Activated T-helper 1 cell treated with Interleukin-2 at 50 U/mL for 16 hours (primary cell): ENCODE measurements at places on chromosomes 7 and 10.

DNA sequence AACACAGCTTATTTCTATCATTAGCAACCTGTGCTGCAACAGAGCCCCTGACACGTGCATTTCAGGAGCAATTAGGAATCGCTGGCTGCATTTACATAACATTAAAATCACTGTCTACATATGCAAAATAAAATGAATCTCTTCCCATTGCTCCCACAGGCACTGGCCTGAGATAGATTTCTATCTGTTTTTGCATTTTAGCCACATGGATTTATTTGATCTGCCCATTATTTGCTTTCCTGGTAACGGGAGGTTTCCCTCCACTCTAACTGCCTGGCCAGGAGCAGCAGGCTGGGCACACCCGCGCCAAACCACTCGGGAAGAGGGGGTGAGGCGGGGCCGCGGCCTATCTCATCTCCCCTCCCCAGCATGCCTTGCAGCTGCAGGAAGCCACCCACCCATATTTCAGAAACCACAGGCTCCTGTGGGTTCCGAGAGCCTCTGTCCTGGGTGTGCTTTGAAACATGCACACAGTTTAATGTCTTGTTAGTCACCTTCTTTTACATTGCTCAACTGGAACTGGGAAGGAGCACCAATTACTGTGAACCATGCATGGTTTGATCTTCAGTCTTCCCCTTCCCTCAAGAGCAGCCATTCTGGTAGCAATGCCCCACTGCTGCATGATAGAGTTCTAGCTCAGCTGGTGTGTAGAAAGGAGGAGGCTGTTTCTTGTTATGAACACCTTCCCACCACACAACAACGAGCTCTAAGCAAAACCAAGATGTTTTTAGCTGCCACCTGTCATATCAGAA lies 37.7 kb upstream of the IKZF1 start:
- DNase-seq, result peak; percentile 73

- DNase-seq, result no peak
Observed at GRCh38 chr7:122919643-122920181, 33.5 kb upstream of the CADPS2 start.

GRCh38 chr7:113414401-113415035 lies 296.2 kb upstream of the SMIM30 start:
- DNase-seq, result no peak

DNA sequence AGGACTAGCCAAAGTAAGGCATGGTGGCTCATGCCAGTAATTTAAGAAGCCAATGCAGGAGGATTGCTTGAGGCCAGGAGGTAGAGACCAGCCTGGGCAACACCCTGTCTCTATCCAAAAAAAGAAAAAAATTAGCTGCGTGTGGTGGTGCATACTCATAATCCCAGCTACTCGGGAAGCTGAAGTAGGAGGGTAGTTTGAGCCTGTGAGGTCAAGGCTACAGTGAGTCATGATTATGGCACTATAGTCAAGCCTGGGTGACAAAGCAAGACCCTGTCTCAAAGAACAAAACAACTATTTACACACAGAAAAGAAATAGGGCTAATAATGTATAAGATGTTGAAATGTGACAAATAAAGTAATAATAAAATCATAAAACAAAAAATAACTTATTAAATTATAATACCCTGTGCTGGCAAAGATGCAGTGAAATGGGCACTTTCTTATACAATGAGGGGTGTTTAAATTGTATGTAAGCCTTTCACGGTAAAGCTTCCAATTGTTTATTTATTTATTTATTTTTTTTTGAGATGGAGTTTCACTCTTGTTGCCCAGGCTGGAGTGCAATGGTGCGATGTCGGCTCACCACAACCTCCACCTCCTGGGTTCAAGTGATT lies 175.2 kb downstream of the TPST1 start:
- DNase-seq, result no peak

GRCh38 chr7:11830582-11831155 lies 1.3 kb downstream of the THSD7A start:
- no peak for DNase-seq

GRCh38 chr10:30722956-30723620 lies 93.5 kb upstream of the LYZL2 start:
- no peak for DNase-seq

- DNase-seq, result no peak
Observed at GRCh38 chr10:4151466-4151865, 366.5 kb upstream of the KLF6 start.

DNA sequence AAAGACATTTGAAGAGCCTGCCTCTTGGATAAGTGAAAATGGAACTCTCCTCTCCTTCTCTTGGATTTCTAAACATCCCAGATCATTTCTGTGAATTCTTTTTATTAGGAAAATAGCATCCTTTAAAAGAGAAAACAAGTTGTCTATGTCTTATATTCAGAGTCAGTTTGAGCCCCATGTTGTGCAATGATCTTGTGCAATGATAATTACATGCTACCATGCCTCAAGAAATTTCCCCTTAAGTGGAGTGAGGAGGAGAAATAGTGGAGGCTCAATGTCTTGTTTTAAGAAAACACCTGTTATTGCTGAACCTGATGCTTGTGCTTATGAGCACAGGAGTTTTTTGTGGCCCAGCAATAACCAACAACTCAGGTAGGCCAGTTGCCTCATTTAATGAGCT lies 103.6 kb downstream of the NPSR1 start:
- DNase-seq, result no peak

DNA sequence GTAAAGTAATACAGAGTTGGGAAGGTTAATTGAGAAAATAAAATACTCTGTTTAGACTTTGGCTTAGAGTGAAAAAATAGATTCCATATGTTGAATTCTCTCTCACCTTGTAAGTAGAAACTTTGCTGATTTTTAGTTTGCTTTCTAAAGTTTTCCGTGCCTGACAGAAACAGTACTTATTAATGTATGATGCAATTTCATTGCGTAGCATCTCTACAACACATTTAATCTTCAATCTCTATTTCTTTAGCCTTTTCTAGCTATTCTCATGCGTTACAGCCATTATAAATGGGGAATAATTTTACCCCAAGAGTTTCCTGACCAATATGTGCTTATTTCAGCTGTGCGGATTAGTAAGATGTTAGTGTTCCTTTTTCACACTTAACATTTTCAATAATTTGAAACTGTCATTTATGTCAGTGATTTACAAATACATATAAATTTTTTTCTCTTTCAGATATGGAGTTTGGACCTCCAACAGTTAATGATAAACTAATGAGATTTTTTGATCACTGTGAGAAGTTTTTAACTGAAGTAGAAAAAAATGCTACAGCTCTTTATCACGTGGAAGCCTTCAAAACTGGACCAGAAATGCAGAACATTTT lies 3.3 kb downstream of the MINPP1 start:
- no peak for DNase-seq

GRCh38 chr7:24075426-24075810 lies 208.6 kb upstream of the NPY start:
- DNase-seq, result no peak

DNA sequence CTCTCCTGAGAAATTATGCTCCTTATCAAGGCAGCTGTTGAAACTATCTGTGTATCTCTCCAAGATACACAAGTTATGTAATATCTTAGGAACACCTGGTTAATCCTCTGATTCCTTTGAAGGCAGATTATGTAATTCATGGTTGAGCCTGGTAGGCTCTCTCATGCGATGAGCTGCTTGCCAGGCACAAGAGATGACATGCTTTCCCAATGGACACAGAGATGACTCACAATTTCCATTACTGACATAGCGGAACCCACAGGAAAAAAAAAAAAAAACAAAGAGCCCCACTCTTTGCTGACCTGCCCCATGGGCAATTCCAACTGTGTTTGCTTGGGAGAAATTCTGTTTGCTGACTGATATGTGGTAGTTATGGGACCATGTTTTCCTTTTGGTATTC lies 736.4 kb upstream of the PHF14 start:
- no peak for DNase-seq

DNA sequence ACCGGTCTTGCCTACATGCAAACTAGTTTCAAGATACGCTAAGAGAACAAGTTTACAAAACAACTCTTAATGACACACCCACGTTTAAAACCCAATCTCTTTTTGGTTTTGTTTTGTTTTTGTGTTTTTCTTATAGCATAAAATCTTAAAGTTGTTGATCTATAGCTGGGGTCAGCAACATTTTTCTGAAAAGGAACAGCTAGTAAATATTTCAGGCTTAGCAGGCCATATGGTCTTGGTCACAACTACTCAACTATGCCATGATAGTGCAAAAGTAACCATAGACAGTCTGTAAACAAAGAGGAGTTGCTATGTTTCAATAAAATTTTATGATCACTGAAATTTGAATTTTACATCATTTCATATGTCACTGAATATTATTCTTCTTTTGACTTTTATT lies 327.4 kb downstream of the AGMO start:
- no peak for DNase-seq

DNA sequence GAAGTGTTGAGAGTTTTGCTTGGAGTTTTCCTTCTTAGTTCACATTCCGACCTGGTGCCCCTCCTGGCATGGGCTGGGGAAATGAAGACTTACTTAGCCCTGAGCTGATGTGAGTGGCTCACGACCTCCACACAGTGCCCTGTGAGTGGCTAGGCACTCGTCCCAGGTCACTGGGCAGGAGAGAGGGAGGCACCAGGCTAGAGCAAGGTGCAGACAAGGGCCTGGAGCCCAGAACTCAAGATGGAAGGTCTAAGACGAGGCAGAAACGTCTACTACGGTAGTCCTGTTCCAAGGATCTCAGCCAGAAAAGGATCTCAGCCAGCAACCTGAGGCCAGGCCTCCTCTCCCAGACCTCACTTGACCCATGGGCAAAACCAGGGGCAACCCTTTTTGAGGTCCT lies 22.4 kb downstream of the ANXA11 start:
- no peak for DNase-seq

- DNase-seq, result no peak
Observed at GRCh38 chr10:64535131-64535867, 1014.1 kb downstream of the REEP3 start.

- DNase-seq, result no peak
Observed at GRCh38 chr10:10774416-10774815, 243.3 kb upstream of the CELF2 start.

- DNase-seq, result no peak
Observed at GRCh38 chr7:47379629-47380324, 202.1 kb downstream of the TNS3 start.

DNA sequence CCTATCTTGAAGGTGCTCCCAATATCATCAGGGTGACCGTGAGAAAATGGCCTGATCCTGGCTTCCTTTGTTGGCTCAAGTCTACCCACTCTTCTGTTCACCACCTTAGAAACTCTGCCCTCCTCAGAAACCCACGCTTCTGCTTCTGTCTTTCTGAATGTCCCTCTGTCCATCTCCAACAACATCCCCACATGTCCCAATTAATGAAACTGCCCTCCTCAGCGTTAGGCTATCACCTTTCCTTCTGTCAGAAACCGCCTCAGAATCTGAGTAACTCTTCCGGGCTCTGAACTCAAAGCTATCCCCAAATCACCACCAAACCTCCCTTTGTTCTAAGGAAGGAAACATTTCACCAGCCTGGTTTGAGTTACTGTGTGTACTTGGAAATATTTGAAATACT lies 315.8 kb upstream of the ZNF32 start:
- DNase-seq, result no peak

DNA sequence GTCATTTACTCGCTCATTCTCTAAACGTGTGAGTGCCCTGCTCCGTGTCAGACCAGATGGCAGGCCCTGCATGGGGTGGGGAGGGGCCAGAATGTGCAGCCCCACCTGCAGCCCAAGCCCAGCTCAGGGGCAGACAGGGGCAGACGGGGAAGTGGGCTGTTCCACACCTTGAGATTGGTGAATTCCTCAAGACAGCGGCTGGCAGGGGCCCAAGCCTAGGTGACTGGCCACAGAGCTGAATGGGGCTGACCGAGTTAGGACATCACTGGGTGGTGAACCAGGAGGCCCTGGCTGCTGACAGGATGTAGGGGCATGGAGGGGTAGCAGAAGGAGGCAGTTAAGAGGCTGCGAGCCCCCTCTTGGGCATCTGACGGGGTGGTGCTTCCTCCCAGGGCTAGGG lies 79.1 kb downstream of the MGMT start:
- DNase-seq, result no peak

DNA sequence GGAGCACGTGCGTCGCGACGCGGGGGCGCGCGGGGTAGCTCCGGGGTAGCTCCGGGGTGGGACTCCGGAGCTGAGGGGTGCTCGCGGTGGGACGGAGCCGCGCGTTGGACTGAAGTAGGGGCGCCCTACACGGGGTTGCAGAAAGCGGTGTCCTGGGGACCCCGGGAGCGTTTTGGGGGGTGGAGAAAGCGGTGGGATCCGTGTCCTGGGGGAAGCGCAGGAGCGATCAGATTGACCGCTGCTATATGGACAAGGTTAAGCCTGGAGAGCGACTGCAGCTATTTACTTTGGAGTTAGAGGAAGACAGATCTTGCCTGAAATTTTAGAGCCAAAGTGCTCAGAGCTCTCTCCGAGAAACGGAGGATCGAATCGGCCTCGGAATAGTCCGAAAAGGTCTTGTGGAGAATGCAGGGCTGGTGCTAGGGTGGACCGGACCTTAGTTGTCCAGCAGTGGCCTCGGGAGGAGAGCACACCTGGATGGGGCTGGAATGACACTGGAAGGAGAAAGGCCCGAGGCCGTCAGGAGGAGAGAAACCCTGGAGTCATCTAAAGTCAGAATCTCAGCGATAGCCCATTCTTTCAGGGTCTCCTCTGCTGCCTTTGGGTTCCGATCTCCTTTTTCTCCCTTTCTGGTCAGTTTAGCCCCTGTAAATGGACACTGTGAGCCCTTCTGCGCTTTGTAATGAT lies 564 bp downstream of the PDSS1 start:
- DNase-seq, result no peak

GRCh38 chr7:50270531-50271018 lies 33.9 kb upstream of the IKZF1 start:
- no peak for DNase-seq

DNA sequence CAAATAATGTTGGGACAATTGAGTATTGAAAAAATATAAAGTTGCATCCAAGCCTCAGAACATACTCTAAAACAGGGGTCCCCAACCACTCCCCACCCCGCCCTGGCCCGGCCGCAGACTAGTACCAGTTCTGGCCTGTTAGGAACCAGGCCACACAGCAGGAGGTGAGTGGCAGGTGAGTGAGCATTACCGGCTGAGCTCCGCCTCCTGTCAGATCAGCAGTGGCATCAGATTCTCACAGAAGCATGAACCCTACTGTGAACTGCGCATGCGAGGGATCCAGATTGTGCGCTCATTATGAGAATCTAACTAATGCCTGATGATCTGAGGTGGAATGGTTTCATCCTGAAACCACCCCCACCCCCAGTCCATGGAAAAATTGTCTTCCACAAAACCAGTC lies 19.4 kb downstream of the HIPK2 start:
- no peak for DNase-seq
